Activated CD8-positive, alpha-beta memory T cell treated with anti-CD3 and anti-CD28 coated beads, Interleukin-2, amount 50 U/mL, for 4 hours (primary cell): ENCODE measurements at places on chromosomes 3 and 15.
A peak's percentile ranks its signal among the peaks of the same experiment; 100 is the strongest.

- no peak for DNase-seq
Observed at GRCh38 chr3:15015456-15015855, 49.7 kb downstream of the MRPS25 start.

DNA sequence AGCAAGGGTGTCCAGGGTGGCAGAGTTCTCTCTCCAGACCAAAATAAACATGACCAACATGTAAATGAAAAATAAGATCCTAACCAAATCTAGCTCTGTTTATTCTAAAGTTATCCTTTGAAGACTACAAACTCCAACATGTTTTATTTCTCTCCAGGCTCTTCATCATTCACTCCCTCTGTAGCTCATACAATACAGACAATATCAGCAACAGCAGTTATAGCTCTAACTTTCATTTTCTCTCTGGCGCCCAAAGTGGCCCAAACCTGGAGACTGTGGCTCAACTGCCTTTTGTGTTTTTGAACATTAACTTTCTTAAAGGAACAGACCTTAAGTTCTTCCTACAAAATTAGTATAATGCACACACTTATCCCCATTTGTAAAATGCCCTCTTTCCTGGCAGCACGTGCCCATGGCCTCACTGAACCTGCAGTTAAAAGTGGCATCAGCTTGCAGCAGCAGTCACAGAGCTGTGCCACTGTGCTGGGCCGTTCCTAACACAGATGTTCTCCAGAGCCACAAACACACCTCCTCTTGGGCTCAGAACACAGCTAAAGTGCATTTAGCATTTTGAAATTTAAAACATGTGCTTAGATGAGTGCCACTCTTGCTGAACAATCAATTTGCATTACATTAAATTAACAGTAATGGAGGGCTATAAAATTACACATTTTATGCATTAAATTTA, 91.9 kb downstream of the RORA start:
- DNase-seq = no peak

DNA sequence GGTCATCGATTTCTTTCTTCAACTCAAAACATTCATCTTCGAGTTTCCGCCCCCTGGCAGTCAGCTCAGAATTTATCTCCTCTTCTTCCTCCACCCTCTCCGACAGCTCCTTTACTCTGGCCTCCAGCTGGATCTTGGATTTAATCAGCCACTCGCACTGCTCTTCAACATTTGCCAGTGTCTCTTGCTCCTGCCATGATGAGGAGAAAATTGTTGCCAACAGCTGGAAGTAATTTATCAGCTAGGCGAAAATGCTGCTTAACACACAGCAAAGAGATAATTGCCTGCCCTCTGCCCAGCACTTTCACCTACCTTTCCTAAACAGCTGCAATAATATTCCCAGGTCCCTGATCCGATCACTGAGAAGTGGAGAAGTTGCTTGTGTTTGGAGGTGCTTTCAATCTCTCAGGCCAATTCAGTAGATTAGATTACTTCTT, 69.3 kb downstream of the MYH15 start:
- no peak for DNase-seq

DNA sequence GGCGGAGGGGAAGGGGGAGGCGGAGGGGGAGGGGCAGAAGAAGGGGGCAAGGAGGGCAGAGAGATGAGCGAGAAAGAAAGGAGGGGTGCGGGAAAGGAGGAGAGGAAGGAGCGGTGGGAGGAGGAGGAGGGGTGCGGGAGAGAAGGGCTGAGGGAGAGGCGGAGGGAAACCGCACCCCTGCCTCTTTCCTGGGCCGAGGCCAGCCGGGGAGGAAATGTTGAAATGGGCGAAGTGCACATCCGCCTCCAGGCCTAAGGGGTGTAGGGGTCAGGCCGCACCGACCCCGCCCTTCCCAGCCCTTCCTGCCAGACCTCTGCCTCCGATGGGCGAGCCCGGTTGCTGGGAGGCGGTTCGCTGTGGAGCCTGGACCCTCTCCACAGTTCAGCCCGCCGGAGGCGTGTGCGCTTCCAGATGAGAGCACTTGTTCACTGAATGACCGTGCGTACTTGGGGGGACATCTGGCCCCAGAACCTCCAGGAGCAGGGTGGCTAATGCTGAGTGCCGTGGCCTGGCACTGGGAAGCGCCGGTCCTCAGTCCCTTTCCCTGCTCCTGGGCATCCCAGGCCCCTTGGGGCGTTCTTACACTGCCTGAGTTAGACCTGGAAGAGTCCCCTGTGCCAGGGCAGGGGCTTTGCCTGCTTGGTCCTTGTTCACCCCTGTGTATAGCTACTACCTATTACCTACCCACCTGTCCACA, 110.3 kb upstream of the KLF13 start:
- peak; percentile 31 for DNase-seq

DNA sequence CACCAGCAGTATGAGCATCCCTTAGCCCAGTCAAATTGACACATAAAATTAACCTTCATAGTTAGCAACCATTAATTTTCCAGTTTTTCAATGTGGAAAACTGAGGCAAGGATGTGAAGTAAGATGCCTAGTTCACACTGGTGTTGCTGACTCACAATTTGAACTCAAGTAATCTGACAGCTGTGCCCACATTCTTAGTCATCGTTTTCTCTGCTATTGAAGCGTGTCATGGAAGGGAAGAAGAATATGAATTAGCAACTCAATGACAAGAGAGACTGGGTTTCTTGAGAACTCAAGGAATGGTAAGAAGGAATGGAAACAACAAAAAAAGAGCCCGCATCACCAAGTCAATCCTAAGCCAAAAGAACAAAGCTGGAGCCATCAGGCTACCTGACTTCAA, 261.4 kb downstream of the EPHA3 start:
- no peak for DNase-seq

GRCh38 chr3:184727357-184728009, 15.6 kb upstream of the MAGEF1 start:
- DNase-seq = peak; percentile 35

- DNase-seq = no peak
Observed at GRCh38 chr3:88617283-88617682, 467.5 kb downstream of the C3orf38 start.

DNA sequence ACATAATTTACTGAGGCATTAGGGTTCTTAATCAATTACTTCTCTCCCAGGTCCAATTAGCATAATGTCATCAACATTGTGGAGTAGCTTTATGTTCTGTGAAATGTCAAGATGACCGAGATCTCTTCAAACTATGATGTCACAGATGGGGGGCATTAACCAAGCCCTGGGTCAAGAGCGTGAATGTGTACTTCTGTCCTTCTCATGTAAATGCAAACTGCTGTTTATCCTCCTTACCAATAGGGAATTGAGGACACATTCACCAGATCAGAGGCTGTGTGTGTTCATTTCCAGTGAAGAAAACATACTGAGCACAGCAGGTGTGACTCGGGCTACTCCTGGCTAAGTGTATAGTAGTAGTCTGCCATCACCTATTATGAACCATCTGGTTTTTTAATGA, 177.9 kb downstream of the MINAR1 start:
- DNase-seq = no peak

DNA sequence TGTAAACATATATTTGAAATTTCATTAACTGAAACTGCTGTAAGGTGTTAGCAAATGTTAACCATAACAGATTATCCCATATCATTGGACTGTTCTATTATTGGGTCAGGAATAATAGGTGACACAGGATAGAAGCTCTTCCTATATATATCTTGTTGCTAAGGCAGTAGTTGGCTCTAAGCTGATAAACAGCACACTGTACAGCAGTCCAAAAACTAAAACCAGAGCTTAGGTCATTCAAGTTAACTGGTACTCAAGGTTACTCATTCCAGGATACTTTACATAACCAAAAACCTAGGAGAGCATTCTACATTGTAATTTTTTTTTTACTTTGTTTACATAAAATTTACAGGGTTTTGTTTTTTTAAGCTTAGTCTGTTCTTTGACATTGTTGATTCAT, 8.9 kb downstream of the DNAJC19 start:
- DNase-seq = no peak

DNA sequence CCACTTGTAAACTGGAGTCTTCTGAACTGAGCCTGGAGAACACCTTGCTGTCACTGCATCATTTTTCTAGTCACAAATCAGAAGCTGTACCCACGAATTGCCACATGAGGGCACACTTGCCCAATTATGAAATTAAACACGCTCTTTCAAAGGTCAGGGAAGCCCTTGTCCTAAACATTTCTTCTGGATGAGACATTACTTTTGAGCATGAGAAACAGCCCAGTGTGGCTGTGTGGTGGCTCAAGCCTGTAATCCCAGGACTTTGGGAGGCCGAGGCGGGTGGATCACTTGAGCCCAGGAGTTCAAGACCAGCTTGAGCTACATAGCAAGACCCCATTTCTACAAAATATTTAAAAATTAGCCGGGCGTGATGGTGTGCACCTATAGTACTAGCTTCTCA, 27.5 kb upstream of the CFAP161 start:
- DNase-seq = peak; percentile 47

DNA sequence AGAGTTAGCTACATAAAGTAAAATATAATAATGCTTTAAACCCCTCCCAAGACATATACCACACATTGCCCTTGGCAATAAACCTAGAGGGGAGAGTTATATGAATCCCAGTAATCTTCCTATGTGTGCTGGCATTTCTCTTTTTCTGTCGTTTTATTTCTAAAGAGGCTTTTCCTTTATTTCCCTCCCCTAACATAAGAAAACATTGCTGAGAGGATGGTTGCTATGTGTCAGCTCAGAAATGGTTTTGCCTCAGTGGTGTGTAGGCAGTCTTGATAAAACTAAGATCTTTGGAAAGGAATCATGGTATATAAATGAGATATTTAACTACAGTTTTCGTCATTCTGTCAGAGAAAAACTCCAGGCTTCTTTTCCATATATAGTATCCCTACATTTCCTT, 30.0 kb downstream of the CCDC191 start:
- DNase-seq = no peak

DNA sequence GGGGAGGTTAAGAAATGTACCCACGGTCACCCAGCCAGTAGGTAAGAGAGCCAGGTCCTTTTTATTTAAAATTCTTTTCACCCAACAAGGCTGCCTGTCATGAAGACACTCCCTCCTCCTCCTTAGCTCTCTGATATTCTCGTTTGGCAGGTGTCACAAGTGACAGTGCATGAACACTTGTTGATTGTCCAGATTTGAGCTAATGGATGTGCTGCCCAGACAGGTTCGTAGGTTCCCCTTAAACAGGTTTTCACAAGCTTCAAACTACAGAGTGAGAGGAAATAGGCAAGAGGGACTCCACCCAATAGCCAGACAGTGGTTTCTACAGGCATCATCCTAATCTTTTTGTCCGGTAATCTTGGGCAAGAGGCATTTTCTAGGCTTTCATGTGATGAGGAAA, 32.2 kb downstream of the ATP13A4 start:
- DNase-seq = no peak

DNA sequence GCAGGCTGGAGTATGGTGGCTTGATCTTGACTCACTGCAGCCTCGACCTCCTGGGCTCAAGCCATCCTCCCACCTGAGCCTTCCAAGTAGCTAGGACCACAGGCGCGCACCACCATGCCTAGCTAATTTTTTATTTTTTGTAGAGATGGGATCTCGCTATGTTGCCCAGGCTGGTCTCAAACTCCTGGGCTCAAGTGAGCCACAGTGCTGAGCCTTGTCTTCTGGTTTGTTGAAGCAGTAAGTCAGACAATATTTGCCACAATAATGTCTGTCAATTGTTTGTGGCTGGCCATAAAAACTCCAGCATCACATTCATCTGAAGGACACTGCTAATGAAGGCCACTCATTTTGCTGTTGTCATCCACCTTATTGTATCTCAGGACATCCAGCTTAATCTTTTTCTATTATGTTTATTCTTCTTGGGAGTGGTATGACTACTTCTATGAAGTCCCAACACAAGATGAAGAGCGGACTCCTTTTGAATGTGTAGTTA, 185.9 kb downstream of the FNDC3B start:
- DNase-seq = no peak

- peak; percentile 27 for DNase-seq
Observed at GRCh38 chr3:160400030-160400701, 716 bp downstream of the SMC4 start.

GRCh38 chr3:100602506-100603444, 6.6 kb upstream of the ADGRG7 start:
- no peak for DNase-seq

- DNase-seq = no peak
Observed at GRCh38 chr3:46030626-46031025, 3.3 kb upstream of the XCR1 start.
